ENCODE measurements at places on chromosomes 1 and 21. TPM values are rescaled to one million over a fixed set of nuclear protein-coding genes. Genes with fewer than 3 reads are reported as not detected.

INAVA gene
- not detected for total RNA-seq

LRRC39 gene
- total RNA-seq = 52.7 TPM

KIF2C gene
- not detected for total RNA-seq

AMY2B gene
- total RNA-seq = 70.8 TPM

TDRD5 gene
- not detected for total RNA-seq

PAQR6 gene
- 0.16 TPM for total RNA-seq

CA6 gene
- total RNA-seq = not detected

NBPF10 gene
- 4.0 TPM for total RNA-seq

BLZF1 gene
- 14.0 TPM for total RNA-seq

UAP1 gene
- 57.3 TPM for total RNA-seq
